ENCODE measurements at places on chromosomes 11 and 22. TPM values are rescaled to one million over a fixed set of nuclear protein-coding genes. Genes with fewer than 3 reads are reported as not detected.

The AGBL2 gene
- total RNA-seq: 2.9 TPM

DNA sequence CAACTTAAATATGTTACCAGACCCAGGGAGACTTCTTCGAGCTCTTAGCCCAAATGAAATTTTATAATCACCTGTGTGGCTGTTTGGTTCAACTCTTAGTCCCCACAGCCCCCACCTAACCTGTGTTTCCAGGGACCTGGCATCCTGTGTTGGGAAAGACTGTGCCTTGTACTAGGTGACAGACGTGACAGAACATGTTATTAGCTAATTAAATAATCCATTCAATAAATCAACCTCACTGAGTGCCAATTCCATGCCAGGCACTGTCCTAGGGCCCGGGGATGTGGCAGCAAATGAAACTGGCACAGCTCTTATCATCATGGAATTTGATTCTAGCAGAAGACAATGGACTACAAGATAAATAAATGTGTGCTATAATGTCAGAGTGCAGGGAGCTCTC is 431.9 kb downstream of the MIAT start:
- no peak for DNase-seq

- DNase-seq: no peak
Observed at GRCh38 chr11:119532551-119532950, 109.6 kb upstream of the THY1 start.

GRCh38 chr11:82315093-82315492 is 418.6 kb downstream of the FAM181B start:
- peak; percentile 68 for DNase-seq

DNA sequence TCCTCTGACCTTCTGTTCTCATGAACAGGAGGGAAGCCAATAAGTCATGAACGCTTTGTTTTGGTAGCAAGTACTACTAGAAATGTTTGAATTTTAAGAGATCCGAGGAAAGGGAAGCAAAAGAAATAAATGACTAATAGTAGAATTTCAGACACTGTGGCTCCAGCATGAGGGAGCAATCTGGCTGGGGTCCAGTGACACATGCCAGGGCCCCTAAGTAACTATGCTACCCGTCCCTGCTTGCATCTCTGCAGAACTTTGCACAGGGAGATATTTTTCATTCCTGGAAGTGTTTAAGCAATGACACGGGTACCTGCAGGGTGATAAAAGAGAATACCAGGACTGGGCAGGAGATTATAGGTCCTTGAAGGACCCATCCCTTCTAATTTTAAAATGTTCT is 7.3 kb upstream of the ADAMTS8 start:
- no peak for DNase-seq

DNA sequence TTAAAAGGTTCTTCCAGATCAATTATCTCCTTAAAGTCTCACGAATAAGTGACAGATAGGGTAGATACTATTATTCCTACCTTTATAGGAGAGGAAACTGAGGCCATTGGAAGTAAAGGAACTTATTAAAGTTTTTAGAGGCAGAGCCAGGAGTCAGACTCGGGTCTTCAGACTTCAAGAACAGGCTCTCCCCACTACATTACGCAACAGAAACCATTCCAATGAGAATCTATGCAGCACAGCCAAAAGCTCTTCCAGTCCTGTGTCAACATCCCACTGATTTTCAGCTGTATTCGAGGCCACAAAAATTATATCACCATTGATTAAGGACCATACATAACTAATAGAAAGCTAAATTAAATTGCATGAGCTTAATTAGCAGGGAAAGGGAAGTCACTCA is 77.4 kb downstream of the RELT start:
- no peak for DNase-seq

The VSIG10L2 gene
- total RNA-seq: not detected

The SCGB1A1 gene
- total RNA-seq: not detected

The MS4A6A gene
- total RNA-seq: not detected

The MYOD1 gene
- not detected for total RNA-seq

DNA sequence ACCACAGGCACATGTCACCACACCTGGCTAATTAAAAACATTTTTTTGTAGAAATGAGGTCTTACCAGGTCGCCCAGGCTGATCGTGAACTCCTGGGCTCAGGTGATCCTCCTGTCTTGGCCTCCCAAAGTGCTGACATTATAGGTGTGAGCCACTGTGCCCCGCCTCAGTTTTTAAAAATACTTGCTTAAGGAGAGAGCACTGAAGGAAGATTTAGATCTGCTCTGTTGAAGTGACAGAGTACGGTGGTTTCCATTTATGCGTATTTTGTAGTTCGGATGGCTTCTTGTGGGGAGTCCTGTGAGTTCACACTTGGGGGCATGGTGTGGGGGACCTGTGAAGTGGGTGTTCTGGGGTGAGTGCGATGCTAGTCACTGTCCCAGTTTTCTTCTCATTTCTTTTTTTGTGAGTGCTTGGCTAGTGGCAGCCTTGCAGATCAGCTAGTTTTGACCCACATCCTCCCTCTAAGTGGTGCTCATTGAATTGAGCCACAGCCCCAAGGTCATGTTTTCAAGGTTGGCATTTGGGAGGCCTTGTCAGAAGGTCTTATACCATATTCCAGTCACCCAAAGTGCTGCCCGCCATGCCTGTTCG is 31.5 kb downstream of the PTPRJ start:
- DNase-seq: no peak

The LRRC56 gene
- total RNA-seq: 4.4 TPM

The FKBP2 gene
- total RNA-seq: 76.8 TPM

GRCh38 chr11:121829159-121829643 is 286.8 kb downstream of the BLID start:
- DNase-seq: no peak

- DNase-seq: no peak
Observed at GRCh38 chr11:61887839-61888494, 3.4 kb downstream of the FADS3 start.
